ENCODE measurements at places on chromosomes 13 and 19.

DNA sequence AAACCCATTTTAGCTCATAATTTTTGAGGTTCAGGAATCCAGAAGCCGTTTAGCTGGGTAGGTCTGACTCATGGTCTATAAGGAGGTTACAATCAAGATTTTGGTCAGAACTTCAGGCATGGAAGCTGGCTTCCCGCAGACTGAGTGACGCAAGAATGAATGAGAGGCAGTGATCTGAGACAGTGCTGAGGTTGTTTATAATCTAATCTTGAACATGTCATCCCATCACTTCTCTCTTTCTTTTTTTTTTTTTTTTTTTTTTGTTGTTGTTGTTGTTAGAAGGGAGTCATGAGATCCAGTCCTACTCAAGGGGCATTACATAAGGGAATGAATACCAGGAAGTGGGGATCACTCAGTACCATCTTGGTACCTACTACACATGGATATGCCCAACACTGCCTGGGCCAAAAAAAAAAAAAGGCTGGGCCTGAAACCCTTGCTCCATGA, 217.4 kb downstream of the DLEU7 start:
- no peak for DNase-seq

- no peak for DNase-seq
Measured at GRCh38 chr13:41696163-41697003, 239.0 kb downstream of the RGCC start.

DNA sequence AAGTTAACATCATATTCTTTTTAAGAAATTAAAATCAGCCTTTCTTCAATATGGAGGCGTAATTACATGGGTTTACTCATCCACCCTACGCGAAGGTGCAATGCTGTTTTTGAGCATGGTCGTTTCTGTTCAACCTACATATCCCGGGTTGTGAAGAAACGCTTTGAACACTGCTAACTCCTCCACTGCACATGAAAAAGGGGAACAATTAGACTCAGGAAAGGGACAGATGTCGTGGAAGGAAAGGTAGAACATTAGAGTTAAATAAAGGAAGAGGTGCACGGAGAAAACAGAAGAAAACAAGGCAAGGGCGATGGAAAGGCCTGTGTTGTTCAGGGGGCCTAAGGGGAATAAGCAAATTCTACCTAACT, 4.1 kb downstream of the ZIC5 start:
- DNase-seq, result no peak

DNA sequence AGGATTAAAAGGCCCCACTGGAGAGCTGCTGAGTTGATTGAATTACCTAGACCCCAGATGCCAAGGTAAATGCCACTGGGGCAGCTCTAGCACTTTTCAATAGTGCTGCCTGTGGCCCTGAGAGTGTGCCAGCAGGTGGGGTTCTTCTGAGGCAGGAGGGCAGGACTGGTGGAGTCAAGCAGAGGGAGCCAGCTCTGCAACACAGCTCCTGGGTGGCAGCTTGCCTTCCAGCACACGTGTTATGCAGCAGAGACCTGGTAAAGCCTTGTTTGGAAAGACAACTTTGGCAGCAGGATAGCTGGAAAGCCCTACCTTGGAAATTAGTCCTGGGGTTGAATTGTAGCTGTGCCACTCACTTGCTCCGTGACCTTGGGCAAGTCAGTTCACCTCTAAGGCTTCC, 306.6 kb downstream of the ATP8A2 start:
- no peak for DNase-seq

DNA sequence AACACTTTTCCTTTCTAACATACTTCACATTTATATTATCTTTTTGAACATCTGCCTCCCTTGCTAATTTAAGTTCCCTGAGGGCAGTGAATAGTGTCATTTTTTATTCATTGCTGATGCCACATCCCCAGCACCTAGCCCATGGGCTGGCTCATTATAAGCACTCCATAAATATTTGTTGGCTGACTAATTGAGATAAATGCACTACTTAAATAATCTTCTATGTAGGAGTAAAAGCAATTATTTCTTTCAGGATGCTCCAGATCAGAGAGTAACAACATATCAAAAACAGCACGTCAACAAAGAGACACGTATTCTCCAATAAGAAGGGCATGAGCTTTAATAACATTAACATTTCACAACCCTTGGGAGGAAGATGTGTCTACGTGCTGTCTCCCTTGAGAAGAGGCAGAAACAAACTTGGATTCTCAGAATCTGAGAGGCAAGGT, 228.2 kb downstream of the LHFPL6 start:
- DNase-seq, result no peak

GRCh38 chr13:26831336-26831908, 70.8 kb upstream of the GPR12 start:
- no peak for DNase-seq

DNA sequence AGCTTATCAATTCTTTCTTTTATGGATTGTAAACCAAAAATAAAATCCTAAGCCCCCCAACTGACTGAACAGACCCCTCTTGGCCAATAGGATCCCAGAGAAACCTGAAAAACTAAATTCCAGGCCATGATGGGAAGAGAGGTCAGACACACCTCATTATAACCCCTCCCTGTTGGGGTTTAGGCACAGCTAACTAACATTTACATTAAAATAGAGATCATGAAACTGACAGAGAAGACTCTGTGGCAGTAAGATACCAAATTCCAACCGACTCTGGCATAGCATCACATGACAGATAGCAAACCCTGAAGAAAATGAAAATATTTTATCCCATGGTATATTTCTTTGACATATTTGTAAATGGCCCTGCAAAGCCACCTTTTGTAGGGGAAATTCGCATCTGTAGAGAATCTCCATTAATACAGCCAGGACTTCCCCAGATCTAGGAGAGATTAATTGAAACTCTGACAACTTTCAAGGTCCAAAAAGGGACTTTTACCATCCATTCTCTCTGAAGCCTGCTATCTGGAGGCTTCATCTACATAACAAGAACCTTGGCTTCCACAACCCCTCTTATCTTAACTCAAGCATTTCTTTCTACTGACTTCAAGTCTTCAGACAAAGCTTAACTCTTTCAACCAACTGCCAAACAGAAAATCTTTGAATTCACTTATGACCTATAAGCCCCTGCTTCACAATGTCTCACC, 27.1 kb upstream of the GAS6 start:
- DNase-seq, result no peak

GRCh38 chr19:30155381-30156200, 213.6 kb downstream of the URI1 start:
- no peak for DNase-seq

DNA sequence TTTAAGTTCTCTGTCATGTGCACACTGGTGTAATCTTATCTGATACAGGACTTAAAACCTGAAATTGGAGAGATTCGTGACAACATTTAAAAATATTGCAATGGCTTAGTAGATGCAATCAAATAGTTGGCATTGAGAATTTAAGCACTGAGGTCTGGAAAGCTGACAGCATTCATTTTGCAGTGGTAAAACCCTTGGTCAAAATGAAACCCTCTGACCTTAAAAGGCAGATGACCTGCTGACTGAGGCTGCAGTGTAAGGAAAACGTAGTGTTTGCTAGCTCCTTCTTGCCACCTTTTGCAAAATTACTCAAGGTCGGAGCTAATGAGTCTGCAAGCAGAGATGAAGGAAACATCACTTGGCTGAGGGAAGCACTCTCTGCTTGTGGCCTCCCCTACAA, 150.6 kb downstream of the KCTD12 start:
- no peak for DNase-seq

- DNase-seq, result no peak
Measured at GRCh38 chr19:52206481-52206880, 16.6 kb downstream of the PPP2R1A start.

DNA sequence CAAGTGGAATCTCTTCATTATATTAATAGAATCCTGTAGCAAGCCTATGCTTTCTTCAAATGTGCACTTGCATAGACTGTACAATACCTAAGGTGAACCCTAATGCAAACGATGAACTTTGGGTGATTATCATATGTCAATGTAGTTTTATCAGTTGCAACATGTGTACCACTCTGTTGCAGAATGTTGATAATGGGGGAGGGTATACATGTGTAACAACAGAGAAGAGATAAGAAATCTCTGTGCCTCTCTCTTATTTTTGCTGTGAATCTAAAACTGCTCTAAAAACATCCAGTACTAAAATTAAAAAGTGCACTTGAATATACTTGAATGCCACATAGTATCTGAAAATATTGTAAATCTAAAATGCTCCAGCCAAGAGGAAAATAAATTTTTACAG, 820.8 kb upstream of the MIR17HG start:
- no peak for DNase-seq

GRCh38 chr13:110714797-110715394, 1.4 kb downstream of the ING1 start:
- peak; percentile 82 for DNase-seq

- no peak for DNase-seq
Measured at GRCh38 chr13:32178763-32179162, 136.4 kb downstream of the ZAR1L start.

DNA sequence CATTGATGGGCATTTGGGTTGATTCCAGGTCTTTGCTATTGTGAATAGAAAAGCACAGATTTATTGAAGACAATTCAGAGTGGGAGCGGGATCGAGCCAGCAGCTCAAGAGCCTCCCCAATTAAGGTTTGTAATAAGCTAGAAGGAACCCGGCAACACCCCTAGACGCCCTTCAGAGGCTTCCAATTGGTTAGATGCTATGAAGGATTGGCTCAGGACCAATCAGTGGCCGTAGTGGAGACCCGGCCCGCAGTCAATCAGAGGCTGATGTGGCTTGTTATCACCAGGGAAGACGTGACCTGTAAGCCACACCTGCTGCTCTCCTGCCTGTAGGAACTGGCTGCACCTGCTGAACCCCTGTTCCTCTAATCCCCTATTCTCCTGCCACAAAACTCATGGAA, 14.6 kb downstream of the SIGLEC11 start:
- DNase-seq, result no peak

DNA sequence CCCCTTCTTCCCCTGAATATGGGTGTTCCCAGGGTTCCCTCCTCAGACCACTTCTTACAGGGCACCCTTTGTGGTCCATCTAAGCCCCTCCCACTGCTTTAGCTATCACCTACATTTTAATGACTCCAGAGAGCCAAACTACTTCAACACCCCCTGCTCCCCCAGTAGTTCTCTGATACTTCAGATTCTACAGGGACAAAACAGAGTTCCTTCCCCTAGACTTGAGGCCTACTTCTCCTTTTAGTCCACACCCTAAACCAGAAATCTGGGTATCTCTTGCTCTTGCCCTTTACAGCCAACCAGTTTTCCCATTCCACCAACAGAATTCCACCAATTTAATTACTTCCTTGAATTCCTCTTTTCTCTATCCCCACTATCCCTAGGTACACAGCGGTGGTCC, 107.2 kb downstream of the KCNRG start:
- no peak for DNase-seq

- no peak for DNase-seq
Measured at GRCh38 chr19:48856921-48857320, 11.5 kb downstream of the PLEKHA4 start.

DNA sequence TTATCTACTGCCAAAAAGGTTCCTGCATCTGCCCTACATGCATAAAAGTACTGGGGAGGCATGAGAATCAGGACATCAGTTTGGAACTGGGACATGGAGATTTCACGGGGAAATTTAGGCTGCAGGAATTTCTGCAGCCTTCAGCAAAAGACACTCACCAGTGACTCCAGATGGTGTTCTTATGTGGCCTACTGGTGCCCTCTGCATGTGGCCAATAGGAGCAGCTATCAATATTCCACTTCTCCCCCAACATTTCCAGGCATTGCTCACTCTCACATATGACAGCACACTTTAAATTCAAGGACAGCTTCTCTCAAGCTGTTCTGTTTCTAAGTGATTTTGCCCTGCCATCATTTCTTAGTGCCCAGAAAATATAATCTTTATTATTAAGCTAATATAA, 570.5 kb upstream of the ARGLU1 start:
- DNase-seq, result peak; percentile 18
